ENCODE measurements at places on chromosomes 12 and 14.

- no peak for DNase-seq
Measured at GRCh38 chr14:79383475-79383874, 827.8 kb downstream of the DIO2 start.

DNA sequence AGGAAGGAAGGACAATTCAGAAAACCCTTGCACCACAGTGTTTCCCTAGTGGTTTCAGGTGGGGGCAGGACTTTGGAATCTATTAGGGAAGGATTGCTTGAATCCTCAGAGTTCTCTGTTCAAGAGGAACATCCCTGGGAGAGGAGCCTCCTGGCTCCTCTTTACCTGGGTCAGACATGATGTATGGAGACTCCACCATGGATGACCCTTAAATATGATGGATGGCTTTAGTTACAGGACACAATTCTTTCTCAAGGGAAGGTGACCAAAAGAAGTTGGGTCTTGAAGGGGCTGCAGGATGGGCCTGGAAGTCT lies 396.6 kb downstream of the NRXN3 start:
- no peak for DNase-seq

DNA sequence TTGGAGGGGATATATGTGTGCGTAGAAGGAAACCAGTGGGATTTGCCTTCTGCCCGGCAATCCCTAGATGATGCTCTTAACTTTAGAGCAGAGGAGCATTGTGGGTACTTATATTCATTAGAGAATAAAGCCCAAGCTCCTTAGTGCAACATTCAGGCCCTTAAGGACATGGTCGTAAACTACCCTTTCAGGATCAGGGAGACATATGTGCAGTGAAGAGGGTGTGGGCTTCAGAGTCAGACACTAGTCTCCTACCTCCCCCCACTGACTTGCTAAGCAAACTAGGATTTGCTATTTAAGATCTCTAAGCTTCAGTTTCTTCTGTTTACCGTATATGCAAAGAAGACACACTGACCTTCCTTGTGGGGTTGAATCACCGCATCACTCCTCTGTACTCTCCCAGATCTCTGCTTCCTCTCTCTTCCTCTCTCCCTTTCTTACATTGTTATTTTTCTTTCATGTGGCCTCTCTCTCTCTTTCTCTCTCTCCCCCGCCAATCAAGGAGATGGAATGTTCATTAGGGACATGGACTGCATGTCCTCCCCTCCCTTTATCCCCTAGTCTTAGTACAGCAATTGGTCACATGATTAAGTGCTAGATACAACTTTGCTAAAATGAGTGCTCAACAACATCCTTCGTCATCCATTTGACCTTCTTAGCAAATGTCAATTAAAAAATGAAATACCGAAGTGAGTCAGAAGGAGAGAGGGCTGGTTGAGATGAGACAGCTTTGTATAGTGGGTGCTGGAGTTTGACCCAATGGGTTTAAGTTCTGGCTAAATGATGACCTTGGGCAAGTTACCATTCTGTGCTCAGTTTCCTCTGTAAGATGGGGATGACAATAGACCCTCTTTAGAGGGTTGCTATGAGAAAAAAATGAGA lies 91.7 kb downstream of the TMX1 start:
- no peak for DNase-seq

GRCh38 chr12:80553316-80553715 lies 109.3 kb downstream of the PTPRQ start:
- no peak for DNase-seq

- no peak for DNase-seq
Measured at GRCh38 chr12:88235183-88235833, 93.2 kb downstream of the TMTC3 start.

GRCh38 chr12:9948606-9949296 lies 16.6 kb upstream of the CLEC2A start:
- no peak for DNase-seq

- DNase-seq: no peak
Measured at GRCh38 chr12:106429636-106430035, 72.1 kb downstream of the POLR3B start.

DNA sequence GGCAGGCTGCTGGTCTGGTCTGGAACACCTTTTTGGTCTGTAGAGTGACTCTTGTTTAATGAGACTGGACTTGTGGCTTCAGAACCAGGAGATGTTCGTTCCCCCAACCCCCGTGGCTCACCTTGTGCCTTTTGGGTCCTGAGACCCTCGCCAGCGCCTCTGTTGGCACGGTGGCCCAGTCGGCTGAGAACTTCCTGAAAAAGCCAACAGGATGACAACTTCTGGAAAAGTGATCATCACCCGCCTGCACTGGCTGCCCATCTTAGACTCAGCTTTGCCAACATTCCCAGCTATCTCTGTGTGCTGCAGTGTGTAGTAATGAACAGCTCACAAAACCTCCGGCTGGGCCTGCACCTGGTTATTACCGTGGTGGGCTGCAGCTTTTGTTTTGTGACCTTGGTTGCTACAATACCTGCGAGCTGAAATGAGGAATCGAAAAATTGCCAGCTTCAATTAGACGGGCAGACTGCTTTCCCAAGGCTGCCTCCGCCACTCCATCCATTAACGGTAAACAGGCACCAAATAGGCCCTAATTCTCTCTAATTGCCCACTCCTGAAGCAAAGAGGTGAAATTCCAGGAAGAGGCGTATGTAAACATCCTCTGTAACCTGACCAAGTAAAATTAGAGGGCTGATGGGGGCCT lies 16.0 kb downstream of the MEG3 start:
- DNase-seq: no peak

GRCh38 chr12:43132291-43132690 lies 419.7 kb downstream of the ADAMTS20 start:
- DNase-seq: no peak

DNA sequence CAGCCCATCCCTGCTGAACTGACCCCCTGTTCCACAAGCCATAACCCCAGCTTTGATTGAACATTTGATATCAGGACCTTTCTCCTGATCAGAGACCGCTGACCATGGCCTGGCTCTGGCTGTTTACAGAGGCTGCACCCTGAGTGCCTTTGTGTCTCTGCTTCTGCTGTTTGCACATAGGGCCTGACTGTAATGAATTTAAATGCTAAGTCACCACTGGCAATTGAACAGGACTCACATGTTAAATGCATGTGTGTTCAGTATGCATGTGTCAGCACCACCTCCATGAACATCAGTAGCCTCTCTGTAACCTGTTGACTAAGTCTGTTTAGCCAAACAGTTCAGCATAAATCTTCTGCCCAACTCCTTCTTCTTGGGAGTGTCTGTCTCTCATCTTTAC lies 690.3 kb downstream of the TMEM121 start:
- DNase-seq: no peak

DNA sequence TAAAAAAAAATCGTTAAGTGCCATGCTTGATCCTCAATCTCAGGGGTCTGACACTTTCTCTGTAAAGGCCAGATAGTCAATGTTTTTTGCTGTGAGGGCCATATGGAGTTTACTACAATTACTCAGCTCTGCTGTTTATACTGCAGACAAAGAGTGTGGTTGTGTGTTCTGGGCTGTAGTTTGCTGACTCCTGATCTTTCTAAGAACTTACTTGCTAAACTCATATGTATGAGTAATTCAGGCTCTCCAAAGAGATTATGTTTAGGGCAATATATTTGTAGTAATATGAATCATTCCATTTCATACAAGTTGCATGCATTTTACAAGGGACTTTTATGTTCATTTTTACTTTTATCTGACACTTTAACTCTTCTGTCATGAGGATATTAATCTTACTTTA lies 188.2 kb downstream of the TMTC2 start:
- DNase-seq: no peak

- no peak for DNase-seq
Measured at GRCh38 chr12:90163975-90164374, 455.3 kb upstream of the ATP2B1 start.

DNA sequence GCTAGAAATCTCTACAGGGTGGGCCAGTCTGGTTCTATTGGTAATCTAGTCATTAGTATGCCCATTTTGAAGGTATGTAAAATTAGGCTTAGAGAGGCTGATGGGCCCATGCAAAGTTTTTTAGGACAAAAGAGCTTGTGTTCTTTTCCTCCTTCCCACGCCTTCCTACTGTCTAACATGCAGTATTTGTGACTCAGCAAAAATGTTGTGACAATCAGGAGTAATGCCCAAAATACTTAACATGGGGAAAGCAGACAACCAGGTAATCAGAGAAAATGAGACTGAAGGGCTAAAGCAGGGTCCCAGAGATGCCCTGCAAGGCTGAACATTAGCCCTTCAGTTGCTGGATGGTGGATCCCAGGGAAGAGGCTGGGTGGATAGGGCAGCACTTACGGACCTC lies 437.9 kb downstream of the BCL11B start:
- DNase-seq: no peak

DNA sequence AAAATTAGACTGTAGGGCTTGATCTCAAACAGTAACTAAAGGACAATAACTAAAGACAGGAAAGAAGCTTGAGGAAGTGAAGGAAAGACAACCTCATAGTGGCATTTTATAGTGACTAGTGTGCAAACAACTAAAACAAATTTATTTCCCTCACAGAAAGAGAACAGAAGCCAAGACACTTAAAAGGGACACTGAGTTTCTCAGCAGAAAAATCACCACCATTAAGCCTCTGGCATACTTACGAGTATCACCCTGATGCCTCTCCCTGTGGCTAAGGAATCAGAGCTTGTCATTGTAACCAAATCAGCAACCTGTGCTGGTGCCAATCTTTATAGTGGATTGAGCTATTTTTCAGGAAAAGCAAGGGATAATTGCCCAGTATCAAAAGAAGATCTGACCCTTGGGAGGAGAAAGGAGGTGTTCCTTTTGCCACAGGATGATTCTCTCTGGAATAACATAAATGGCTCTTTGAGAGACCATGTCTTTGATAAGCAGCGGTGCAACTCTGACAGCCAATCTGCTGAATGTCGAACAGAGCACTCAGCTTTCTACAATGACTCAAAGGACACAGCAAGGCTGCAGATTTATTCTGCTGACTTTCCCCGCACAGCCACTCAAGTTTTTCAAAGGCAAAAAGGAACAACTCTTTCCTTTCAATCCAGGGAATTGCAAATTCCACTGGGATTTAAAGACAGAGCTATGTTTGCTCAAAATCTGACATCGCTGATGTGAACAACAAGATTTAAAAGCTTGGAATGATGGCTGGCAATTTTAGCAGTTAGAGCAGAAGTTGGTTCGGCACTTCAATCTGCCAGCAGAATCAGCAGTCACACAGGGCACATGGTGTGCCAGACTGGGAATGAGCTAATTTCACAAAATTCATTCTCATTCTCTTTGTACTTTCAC lies 34.6 kb downstream of the ATF7 start:
- DNase-seq: no peak

DNA sequence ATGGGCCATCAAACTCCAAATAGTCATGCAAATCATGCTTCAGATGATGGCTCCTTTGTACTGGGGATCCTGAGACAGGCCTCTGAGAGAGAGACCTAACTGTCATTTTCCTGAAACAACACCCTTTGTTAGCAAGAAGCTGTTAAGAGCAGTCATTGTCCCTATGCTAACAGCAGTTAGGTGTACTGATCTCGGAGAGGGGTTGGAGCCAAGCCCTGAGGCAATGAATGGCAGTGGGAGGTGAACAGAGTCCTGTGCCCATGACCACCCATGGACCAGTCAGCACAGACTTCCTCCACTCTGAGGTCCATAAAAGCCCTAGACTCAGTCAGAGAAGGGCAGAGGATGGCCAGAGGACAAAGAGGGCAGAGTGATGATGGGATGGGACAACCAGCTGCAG lies 747.6 kb upstream of the LRFN5 start:
- DNase-seq: no peak

DNA sequence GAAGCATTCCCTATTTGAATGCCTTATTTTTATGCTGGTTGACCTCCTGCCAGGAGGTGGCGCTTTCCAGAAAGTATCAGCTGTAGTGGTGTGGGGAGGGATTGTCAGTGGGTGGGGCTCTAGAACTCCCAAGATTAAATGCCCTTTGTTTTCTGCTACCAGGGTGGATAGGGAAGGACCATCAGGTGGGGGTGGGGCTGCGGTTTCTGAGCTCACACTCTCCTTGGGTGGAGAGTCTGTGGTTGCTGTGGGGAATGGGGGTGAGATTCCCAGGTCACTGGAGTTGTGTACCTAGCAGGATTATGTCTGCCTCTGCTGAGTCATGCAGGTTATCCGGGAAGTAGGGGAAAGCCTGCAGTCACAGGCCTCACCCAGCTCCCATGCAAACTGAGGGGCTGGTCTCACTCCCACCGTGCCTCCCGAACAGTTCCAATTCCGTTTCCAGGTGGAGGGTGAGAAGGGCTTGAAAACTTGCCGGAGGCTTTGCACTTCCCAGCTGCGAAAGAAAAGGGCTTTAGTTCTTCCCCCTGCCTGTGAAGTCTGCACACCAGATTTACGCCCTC lies 68.3 kb downstream of the ALG10B start:
- DNase-seq: no peak

DNA sequence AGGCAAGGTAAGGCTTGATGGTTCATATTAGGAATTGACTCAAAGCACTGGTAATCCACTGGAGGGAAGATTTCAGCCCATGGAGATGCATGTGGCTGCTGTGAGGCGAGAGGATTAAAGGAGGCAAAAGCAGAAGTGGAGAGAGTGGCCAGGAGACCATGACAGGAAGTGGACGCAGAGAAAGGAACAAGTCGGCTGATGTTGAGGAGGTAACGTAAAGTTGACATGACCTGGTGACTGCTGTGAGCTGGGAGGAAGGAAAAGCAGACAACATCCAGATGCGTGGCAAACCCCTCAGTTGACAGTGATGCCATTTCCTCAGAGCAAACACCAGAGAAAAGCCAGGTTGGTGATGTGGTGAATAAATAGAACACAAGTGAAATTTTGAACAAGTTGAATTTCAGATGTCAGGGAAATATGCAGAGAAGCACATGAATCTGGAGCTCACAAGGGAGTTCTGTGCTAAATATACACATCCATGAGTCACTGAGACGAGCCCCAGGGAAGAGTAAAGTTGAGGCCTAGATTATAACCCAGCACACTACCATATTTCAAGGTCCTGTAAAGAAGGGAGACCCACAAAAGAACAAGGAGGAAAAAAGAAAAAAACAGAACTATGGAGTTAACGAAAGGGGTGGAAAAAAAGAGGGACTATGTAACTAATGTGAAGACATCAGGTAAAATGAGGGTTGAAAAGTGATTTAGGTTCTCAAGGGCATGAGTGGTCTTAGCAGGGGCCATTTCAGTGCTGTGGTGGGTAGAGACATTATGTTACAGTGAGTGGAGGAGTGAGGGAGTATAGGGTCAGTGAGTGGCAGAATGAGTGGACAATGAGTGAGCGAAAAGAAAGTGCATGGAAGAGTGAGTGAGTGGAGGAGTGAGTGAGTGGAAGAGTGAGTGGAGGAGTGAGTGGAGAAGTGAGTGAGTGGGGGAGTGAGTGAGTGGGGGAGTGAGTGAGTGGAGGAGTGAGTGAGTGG lies 61.6 kb upstream of the GZMB start:
- DNase-seq: no peak

- DNase-seq: peak; percentile 8
Measured at GRCh38 chr12:62191491-62192179, 68.6 kb upstream of the USP15 start.

- no peak for DNase-seq
Measured at GRCh38 chr12:17691369-17691768, 398.6 kb downstream of the RERGL start.

- no peak for DNase-seq
Measured at GRCh38 chr12:66620026-66620425, 58.9 kb downstream of the GRIP1 start.
